Activated CD4-positive, alpha-beta memory T cell treated with anti-CD3 and anti-CD28 coated beads, Interleukin-2, amount 10 ng/mL, durations not matched to agents 7 days and 5 days (primary cell): ENCODE measurements at places on chromosomes 2 and 18. TPM values are rescaled to one million over a fixed set of nuclear protein-coding genes. Genes with fewer than 3 reads are reported as not detected.

DNA sequence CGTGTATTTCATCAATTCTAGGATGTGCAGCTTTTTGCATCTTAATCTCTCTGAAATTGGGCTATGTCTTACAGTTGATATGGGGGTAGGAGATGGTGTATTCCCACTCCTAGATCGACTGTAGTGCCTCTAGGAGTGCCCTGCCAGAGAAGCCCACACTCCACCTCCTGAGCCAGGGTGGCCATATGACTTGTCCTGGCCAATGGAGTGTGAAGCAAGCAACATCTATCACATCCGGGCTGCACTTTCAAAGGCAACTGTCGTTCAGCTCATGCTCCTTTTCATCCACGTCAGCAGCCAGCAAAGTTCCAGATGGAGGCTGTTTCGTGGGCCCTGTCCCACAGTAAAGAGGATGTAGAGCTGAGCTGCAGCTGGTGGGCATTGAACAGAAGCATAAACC, 149.4 kb upstream of the SLC1A4 start:
- no peaks in the 10 kb centered on the region for H3K27me3 ChIP-seq
- no peak overlapping the region for H3K4me3 ChIP-seq
- DNase-seq, result no peak
- peaks cover 6% of the 10 kb centered on the region for H3K4me1 ChIP-seq
- no peak overlapping the region for H3K27ac ChIP-seq
- H3K36me3 ChIP-seq, result no peaks in the 10 kb centered on the region

DNA sequence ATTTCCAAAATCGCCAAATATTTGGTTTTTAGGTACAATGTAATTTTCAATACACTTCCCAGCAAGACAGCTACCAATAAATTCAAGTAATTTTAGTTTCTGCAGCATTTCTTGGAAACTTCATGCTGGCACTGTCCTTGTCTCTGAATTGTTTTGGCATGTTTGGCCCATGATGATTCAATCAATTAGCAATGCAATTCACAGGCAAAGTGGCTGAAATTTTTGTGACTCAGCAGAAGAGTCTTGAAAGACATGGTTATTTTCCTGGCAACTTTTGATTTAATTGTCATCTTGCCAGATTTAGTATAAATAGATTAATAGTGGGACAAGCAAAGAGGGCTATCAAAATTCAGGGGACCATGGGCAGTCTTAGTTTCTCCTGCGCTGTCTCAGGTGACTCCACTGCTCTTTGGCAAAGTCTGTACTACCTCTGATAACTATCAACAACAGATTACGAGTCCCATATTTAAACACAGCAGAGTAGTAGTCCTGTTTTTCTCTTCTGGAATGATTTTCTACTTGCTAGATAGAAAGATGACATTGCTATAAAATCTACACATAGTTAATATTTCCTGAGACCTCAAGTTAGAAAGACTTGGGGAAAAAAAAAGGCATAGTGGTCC, 88.9 kb upstream of the CYP26B1 start:
- H3K36me3 ChIP-seq, result no peaks in the 10 kb centered on the region
- H3K4me1 ChIP-seq, result peaks cover 5% of the 10 kb centered on the region
- H3K27ac ChIP-seq, result no peak overlapping the region
- H3K27me3 ChIP-seq, result no peaks in the 10 kb centered on the region

- DNase-seq, result no peak
- no peak overlapping the region for H3K4me3 ChIP-seq
- no peak overlapping the region for H3K27ac ChIP-seq
- H3K36me3 ChIP-seq, result peaks cover 63% of the 10 kb centered on the region
- no peaks in the 10 kb centered on the region for H3K27me3 ChIP-seq
- no peaks in the 10 kb centered on the region for H3K4me1 ChIP-seq
Observed at GRCh38 chr2:147320146-147320545, 524.7 kb upstream of the ACVR2A start.

- peaks cover 6% of the 10 kb centered on the region for H3K36me3 ChIP-seq
- DNase-seq, result no peak
- no peak overlapping the region for H3K27ac ChIP-seq
- peaks cover 7% of the 10 kb centered on the region for H3K27me3 ChIP-seq
- no peak overlapping the region for H3K4me3 ChIP-seq
Observed at GRCh38 chr2:8174641-8175257, 507.1 kb upstream of the ID2 start.

The PCARE gene
- total RNA-seq, result not detected

The KANSL1L gene
- total RNA-seq, result 4.6 TPM
